Stimulated activated CD4-positive, alpha-beta T cell treated with anti-CD3 and anti-CD28 coated beads, Interleukin-12 subunit alpha, Interleukin-12 subunit beta, amount 100 ng/mL, for 48 hours (primary cell): ENCODE measurements at places on chromosomes 2 and 18.

DNA sequence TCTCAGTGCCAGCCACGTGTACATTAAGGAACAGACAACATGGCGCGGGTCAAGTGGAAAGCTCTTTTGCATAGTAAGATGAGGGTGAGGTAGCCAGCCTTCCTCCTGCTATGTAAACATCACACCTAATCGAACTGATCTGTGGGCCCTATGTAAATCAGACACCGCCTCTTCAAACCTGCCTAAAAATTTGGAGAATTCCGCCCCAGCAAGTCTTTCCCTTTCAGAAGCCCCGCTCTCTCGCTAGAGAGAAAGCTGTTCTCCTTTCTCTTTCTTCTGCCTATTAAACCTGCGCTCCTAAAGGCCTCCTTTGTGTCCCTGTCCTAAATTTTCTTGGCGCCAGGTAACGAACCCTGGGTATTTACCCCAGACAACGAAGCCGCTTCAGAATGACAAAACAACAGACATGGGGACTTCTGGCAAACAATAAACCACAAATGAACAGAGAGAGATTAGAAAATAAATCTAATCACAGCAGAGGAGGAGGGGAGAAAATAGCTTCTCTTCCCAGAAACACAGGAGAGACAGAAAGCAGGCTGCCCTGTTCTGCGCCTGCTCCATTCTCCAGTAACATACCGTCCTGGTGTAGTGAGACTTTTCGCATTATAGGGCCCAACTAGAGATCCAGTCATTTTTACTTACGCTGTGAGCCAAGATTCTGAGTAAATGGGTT, 31.9 kb upstream of the CYP1B1 start:
- DNase-seq: no peak

- no peak for DNase-seq
Measured at GRCh38 chr2:109535217-109535946, 78.4 kb downstream of the SEPTIN10 start.

DNA sequence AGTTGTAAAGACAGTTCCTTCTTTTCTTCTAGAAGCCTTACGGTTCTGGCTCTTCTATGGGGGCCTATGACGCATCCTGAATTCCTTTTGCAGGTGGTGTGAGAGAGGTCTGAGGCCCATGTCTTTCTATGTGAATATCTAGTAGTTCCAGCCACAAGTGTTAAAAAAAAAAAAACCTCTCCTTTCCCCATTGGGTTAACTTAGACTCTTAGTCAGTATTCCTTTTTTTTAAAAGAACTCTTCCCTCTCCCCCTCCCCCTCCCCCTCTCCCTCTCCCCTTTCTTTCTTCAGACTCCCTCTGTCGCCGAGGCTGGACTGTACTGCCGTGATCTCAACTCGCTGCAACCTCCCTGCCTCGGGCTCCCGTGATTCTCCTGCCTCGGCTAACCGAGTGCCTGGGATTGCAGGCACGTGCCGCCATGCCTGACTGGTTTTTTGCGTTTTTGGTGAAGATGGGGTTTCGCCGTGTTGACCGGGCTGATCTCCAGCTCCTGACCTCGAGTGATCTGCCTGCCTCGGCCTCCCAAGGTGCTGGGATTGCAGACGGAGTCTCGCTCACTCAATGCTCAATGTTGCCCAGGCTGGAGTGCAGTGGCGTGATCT, 11.4 kb upstream of the CIDEA start:
- no peak for DNase-seq

DNA sequence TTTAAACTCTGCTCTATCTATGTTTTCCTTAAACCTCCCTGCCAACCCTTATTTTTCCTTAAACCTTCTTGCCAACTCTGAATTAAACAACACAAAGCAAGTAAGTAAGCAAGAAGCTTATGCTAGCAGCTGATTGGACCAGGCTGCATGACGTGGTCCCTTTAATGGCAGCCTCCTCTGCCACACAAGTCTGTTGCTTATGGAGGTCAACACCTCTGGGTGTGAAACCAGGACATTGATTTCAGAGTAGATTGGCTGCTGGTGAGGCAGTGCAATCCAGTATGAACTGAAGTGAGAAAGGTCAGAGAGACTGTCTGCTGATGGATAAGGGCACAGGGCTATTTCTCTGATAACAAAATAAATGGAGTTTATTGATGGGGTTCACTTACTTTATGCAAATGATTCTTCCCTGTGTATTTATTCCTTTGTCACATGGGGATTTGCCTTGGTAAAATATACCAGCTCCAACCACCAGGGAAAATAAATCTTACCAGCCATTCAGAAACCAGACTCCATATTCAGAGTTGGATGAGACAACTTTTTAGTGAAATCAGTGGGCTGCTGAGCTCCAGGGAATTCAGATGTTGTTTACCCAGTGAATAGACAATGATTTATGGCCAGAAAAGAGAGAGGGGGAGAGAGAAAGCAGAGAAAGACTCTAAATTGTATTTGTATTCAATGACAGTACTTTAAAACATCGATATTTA, 112.2 kb upstream of the NCKAP5 start:
- DNase-seq: no peak

- no peak for DNase-seq
Measured at GRCh38 chr2:238264072-238264460, 24.2 kb upstream of the HES6 start.

DNA sequence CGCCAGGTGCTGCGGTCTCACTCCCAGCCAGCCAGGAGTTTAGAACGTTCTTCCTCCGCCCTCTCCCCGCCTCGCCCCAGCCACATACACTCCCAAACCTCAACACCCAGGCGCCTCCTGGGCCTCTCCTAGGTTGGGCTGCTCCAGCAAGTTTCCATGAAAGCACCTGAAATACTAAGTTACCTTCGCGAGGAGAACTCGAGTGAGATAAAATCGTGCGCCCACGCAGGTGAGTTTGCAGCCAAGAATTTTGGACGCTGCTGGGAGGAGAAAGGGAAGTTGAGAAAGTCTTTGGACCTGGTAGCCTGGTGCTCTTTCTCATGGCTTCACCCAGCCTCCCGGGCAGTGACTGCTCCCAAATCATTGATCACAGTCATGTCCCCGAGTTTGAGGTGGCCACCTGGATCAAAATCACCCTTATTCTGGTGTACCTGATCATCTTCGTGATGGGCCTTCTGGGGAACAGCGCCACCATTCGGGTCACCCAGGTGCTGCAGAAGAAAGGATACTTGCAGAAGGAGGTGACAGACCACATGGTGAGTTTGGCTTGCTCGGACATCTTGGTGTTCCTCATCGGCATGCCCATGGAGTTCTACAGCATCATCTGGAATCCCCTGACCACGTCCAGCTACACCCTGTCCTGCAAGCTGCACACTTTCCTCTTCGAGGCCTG, at the start of gene GPR39:
Gene GPR39 (plus strand): TSS at position 83 of the 673 bp plus-strand sequence.
- no peak for DNase-seq

- DNase-seq: no peak
Measured at GRCh38 chr2:149537092-149537726, 50.4 kb downstream of the MMADHC start.
